Stimulated activated memory B cell treated with anti-CD40 and anti-IgM and Interleukin-4, amounts not matched to agents 10 μg/mL and 1 μg/mL and 100 μg/mL, for 72 hours (primary cell): ENCODE measurements at places on chromosomes 1 and 21.

DNA sequence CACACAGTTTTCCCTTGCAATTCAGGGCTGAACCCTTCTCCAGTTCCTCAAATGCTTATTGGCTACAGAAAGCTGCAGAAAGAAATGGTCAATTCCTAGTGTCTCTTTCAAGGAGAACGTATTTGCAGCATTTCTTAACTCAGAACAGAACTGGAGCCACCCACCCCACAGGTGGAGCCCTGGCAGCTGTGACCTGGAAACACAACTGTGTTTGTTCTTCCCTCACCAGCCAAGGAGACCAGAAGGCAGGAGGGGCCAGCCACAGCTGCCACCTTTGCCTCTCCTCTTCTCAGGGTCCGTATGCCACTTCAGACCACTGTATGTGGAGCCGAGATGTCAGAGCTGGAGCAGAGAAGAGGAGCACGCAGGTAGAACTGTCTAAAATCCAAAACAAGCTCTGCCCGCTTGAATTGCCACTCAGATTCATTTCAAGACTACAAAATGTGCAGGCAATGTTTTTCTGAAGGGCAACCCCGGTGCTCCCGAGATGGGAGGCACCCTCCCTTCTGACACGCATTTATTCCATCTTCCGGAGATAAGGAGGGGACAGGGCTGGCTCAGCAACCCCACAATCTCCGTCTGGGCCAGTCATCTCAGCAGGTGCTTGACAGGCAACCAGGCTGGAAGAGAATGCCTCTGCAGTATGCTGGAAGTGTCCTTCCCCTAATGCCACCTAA is 16.7 kb downstream of the CD247 start:
- no peak for ATAC-seq

GRCh38 chr1:226577401-226578180 is 29.0 kb downstream of the STUM start:
- ATAC-seq: no peak

GRCh38 chr1:6889875-6890480 is 104.7 kb downstream of the CAMTA1 start:
- peak; percentile 62 for ATAC-seq

DNA sequence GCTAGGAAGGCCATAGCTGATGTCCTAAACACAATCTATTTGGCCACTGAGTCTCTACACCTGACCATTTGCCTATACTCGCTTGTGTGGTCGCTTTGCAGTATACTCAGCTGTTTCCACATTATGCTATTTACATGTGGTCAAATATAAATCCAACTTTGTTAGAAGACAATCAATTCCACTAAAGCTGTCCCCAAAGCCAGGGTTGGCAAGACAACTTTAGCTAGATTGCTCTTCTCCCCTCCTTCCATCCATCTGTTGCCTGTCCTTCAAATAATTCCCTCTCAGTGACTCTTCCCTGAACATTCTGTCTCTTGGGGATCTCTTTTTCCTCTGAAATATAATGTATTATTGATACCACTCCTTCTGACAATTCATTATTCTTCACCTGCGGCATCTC is 30.1 kb downstream of the AVPR1B start:
- no peak for ATAC-seq

- no peak for ATAC-seq
Observed at GRCh38 chr1:233843525-233844204, 60.8 kb upstream of the SLC35F3 start.
